ENCODE measurements at places on chromosomes 3 and 15. TPM values are rescaled to one million over a fixed set of nuclear protein-coding genes. Genes with fewer than 3 reads are reported as not detected.

Gene TTC23
- 10.4 TPM for total RNA-seq

Gene ITIH3
- not detected for total RNA-seq

Gene ECE2
- total RNA-seq: not detected

Gene ZBED2
- total RNA-seq: 0.35 TPM

Gene SLC24A5
- not detected for total RNA-seq

Gene BNIP2
- 63.4 TPM for total RNA-seq

Gene ATP13A5
- not detected for total RNA-seq

Gene TGM4
- 1.2 TPM for total RNA-seq

Gene GOLGA8S
- total RNA-seq: not detected

Gene TASOR
- total RNA-seq: 86.8 TPM

Gene FGF12
- total RNA-seq: not detected

Gene TMC3
- total RNA-seq: not detected

Gene RASL12
- total RNA-seq: not detected

Gene ARNT2
- 0.11 TPM for total RNA-seq

Gene HES1
- total RNA-seq: 906 TPM

Gene EPHB1
- 0.92 TPM for total RNA-seq

Gene KLHL24
- total RNA-seq: 10.0 TPM

Gene PARP15
- total RNA-seq: not detected

Gene MPI
- total RNA-seq: 30.6 TPM

Gene CMSS1
- total RNA-seq: 63.1 TPM

Gene OR5K2
- total RNA-seq: not detected

Gene EXD1
- not detected for total RNA-seq

Gene LTK
- total RNA-seq: 0.29 TPM

Gene PRR23C
- total RNA-seq: not detected

Gene CEP152
- total RNA-seq: 7.5 TPM

Gene ATP10A
- total RNA-seq: 5.0 TPM

Data from PC-3 (cell line).